Epithelial cell of proximal tubule (primary cell): ENCODE measurements at places on chromosomes 2 and 18. TPM values are rescaled to one million over a fixed set of nuclear protein-coding genes. Genes with fewer than 3 reads are reported as not detected.
A peak's percentile ranks its signal among the peaks of the same experiment; 100 is the strongest.

GRCh38 chr2:238306672-238306998, 13.7 kb upstream of the TRAF3IP1 start:
- DNase-seq: no peak

- DNase-seq: peak; percentile 35
Measured at GRCh38 chr18:49725809-49726674, 87.3 kb downstream of the ACAA2 start.

- no peak for DNase-seq
Measured at GRCh38 chr2:126678269-126679065, 22.5 kb downstream of the GYPC start.

- DNase-seq: peak; percentile 53
Measured at GRCh38 chr2:63078852-63079606, 28.4 kb downstream of the OTX1 start.

Gene OTOF
- total RNA-seq: not detected in 2 replicates

DNA sequence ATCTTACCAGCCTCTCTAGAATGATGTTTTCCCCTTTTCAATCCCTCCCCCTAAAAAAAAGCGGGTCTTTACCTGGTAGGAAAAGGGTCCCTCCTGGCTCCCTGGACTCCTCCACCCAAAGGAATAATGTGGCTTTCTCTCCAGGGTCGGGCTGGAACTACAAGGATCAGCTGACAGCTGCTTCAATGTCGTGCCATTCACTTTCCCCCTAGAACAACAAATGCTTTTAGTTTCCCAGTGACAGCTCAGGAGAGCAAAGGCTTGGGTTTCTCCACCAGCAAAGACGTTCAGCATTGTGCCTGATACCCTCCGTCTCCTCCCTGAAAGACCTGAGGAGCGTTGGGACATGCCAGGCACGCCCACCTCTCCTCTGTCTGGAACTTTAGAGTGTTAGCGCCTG, 173.8 kb upstream of the SIX3 start:
- DNase-seq: no peak

DNA sequence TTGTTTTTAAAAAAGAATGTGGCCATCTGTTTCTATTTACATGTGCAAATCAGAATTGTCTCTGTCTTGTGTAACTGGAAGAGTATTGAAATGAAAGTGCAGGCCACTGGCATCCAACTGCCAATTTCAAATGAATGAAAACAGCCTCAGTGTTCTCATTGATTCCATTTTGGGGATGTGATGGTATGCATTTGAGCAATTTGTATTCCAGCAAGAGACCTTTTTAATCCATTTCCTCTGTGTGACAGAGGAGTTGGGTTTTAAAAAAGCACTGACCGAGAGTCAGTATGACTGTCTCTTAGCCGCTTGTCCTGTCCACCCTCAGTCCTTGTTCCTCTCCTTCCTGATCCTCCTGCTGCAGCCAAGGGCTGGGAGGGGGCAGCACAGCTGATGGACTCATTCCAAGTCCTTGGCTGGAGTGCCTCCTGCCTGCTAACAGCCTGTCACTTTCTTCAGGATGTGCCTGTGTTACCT, 50.0 kb downstream of the ASAP2 start:
- DNase-seq: no peak

Gene ARHGEF33
- total RNA-seq: under 0.01 and 0.22 TPM in 2 replicates

DNA sequence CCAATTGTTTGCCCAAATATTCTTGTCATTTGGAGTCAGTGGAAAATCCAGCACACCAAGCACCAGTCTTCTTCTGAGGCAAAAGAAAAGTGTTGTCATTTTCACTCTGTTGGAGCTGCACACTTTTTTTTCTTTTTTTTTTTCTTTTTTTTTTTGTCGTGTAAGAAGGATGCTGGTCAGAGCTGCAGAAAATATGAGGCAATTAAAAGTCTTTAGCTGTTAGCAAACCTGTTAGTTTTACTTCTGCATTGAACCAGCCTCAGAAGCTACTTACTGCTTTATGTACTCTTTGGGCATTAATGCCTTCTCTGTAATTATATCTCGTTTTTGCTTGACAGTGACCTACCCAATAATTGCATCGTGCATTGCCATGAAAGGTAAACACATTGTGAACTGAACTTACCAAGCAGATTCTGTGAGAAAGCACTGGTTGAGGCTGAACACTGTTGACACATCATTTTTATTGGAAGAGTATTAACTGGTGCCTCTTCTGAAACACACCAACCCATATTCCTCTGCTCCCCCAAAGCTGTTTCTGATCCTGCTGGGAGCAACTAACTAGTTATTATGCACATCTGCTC, 165.4 kb downstream of the CAPN13 start:
- no peak for DNase-seq

GRCh38 chr2:22683914-22684313, 701.1 kb upstream of the KLHL29 start:
- no peak for DNase-seq

Gene RTKN
- total RNA-seq: 77.3 and 85.3 TPM in 2 replicates

- no peak for DNase-seq
Measured at GRCh38 chr18:28455971-28456370, 279.0 kb upstream of the CDH2 start.

DNA sequence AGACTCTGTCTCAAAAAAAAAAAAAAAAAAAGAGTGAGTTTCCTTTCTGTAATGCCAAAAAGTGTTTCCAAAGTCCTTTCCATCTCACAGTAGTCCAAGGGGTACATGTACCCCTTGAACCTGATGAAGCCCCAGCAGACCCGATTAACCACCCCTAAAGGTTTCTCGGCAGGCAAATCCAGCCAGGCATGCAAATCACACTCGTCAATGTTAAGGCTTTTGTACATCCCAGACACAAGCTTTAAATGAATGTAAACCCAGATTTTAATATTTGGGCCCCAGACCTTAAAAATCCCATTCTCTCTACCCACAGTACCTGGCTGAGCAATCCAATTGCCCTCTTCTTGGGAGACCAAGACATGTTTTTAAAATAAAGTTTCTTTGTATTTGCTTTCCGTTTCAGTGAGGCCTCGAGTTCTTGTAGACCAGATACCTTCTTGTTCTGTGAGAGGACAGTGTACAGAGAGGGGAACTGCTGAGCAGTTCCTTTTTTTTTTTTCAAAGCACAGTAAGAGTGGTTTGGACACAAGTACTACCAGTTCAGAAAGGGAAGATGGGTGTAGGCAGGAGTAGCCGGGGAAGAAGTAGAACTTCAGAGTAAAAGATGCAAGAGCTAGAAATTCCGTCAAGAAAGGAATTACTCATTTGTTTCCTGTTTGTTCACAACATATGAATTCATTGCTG, at the start of gene NLRC4:
NLRC4 (minus strand) TSS at position 465 of the 684 bp plus-strand sequence. CDS start 8,111 bp downstream, outside the sequence.
- DNase-seq: no peak

Gene UNC80
- not detected in 2 replicates for total RNA-seq

DNA sequence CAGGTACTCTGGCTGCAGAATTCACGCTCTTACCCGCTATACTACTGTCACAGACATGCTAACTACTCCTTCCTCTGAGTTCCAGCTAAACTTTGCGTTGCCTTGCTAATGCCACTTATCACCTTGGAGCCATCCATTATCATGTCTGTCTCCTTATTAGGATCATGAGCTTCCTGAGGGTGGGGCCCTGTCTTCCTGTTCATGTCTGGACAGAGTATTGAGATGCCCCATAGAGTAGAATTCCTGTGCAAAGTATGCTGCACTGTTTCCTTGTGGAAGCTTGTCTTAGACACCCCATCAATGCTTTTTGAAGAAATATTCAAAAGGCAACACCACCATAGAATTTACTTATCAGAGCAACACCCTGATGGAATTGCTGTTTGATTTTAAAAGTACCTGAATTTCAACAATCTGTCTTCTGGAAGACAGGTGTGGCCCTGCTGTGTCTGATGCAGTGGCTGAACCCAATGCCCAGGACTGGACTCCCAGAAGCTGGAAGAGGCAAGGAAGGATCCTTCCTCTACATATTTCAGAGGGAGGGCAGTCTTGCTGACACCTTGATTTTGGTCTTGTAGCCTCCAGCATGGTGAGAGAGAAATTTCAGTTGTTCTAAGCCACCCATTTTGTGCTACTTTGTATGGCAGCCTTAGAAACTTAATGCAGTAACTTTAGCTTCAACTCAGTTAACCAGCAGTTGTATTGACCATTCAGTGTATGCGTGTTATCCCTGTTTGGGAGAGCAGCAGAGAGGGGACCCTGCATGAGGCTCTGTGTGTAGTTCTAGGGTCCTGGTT, 5.6 kb downstream of the LAMA3 start:
- DNase-seq: no peak

GRCh38 chr2:225842939-225843338, 443.4 kb downstream of the NYAP2 start:
- no peak for DNase-seq

DNA sequence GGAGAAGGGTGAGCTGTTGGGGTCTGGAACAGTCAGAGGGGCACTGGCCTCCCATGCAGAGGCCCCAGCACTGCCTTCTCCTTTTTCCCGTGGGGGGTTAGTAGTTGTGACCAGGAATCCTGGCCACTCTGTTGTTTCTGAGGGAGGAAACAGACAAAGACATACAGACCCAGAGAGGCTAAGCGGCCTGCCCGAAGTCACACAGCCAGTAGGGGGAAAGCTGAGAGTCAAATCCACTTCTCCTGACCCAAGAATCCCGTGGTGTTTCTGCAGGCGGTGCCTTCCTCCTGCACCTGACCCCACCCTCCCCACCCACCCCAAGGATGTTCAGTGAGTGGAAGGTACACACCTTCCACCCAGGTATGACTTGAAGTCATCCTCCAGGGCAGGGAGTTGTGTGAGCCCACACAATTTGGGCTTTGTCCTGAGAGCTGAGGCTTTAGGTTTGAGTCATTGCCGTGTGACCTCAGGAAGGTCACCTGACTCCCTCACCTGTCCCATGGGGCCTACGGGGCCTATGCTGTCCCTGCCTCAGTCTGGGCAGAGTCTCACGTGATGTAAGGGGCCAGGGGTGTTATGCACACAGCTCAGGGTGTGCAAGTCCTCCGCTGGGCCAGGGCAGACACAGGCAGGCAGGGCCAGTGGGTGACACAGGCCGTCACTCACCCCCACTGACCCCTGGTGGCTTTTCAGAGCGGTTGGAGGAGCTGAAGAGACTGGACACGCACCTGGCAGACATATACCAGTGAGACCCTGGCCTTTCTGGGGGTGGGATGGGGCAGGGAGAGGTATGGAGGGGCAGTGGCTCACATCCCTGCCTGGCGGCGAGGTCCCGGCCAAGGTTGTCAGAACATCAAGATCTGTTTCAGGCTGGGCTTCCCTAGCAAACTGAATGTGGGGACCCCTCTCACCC, 5.0 kb downstream of the NT5DC4 start:
- DNase-seq: no peak

DNA sequence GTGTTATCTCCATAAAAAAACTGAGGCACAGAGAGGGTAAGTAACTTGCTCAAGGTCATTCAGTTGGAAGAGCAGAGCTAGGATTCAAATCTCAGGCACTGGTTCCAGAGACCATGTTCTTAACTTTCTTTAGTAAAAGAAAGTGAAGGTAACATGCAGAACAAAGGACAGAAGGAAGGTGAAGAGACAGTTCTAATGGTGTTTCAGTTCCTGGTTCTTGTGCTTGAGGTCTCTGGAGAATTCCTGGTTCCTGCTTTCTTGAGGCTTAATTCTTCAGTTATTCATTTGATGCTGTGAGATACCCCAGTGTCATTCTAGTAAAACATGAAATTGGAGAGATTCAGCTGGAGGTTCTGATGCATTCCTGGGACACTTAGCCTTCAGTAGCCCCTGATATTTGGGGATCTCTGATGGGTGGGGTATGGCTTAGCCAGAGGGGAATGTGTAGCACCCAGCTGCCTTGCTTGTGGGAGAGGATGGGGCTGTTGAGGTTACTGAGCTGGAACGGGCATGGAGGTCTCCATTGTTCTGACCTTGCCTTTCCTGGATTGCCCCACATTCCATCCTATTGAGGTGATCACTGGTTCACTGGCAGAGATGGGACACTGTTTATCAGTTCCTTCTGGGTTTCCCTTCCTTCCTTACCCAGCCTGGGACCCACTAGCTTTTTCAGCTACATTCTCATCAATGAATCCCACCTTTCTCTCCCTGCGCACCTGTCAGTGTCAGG, 46.8 kb downstream of the SEMA4F start:
- DNase-seq: no peak

- peak; percentile 90 for DNase-seq
Measured at GRCh38 chr2:223759569-223760430, 77.6 kb downstream of the AP1S3 start.

DNA sequence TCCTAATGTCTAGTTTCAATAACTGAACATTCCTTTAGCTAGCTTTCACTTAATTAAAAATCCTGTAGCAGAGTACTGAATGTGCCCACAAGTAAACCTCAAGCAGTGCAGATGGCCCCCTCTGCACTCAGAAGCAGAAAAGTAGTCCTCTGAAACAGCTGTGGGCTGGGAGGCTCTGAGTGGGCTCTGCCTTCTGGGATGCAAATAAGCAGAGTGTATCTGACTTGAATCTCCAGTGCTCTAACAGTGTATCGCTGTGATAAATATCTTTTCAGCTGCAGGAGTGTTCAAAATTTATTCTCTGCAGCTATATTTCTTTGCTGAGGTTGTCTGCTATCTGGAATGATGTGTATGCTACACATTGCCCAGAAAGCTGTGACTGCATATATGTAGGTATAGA, 44.8 kb upstream of the SYT4 start:
- no peak for DNase-seq

- no peak for DNase-seq
Measured at GRCh38 chr18:70461323-70462077, 172.7 kb downstream of the SOCS6 start.

Gene FAM228B
- 2.7 and 4.8 TPM in 2 replicates for total RNA-seq

Gene HOXD4
- 26.0 and 28.0 TPM in 2 replicates for total RNA-seq

- DNase-seq: no peak
Measured at GRCh38 chr2:109144271-109144670, 15.3 kb downstream of the SH3RF3 start.

DNA sequence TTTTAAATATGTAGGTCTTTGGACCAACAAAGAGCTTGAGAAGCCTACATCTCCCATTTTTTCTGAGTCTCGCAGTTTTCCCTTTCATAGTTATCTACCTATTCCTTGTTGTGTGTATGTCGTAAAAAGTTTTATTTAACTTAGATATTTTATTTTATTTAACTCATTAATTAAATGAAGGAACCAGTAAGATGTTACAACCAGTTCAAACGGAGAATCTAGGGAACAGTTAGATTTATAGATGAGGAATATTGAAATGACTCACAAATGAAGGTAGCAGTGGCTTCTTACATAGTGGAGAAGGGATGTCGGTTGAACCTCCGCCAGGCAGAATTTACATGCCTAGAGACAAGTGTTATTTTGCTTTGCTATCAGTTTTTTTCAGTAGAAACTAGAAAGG, 48.5 kb upstream of the ZNF638 start:
- DNase-seq: no peak

- no peak for DNase-seq
Measured at GRCh38 chr2:16900405-16901025, 234.9 kb upstream of the CYRIA start.
